Astrocyte of the cerebellum (primary cell): ENCODE measurements at places on chromosomes 3 and 15.

DNA sequence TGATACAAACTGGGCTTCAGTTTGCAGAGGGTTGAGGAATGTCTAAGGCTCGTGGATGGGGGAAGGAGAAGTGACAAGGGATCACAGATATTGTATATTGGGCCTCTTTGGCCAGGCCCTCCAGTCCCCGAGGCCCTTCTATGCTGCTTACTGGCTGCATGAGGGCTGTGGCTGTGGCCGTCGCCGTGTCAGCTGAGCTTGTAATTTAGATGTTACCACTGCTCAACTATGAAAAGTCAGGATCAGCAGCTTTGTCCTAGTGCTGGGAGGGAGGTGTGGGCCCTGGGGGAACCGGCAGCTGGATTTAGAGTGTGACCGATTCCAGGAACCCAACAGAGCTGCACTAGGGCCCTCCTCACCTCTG lies 51.6 kb downstream of the CACNA1D start:
- no peak for DNase-seq

GRCh38 chr3:64687781-64688604 lies at the start of gene ADAMTS9:
Gene ADAMTS9 (minus strand): TSS chr3:64688000. CDS start chr3:64687657, 343 bp downstream.
- DNase-seq: peak; percentile 31

DNA sequence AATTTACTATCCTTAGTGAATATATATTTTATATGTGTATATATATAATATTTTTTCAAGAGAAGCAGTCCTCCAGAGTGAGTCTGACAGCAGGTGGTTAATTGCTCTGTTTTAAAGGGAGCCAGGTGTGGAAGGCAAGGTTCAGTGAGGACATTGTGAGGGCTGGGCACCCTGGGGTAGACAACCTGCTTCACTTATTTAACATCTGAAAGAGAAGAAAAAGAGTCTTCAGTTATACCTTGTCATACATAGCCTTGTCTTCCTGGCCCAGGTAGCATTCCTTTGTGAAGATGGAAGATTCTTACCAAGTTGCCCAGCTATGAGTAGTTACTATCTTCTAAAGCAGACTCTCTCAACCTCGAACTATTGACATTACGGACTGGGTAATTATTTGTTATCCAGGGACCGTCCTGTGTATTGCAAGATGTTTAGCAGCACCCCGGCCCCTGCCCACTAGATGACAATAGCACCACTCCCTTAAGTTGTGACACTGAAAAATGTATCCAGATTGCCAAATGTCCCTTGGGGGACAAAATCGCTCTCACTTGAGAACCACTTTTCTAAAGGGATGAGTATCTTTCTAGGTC lies 336.0 kb upstream of the TRIM42 start:
- DNase-seq: no peak

DNA sequence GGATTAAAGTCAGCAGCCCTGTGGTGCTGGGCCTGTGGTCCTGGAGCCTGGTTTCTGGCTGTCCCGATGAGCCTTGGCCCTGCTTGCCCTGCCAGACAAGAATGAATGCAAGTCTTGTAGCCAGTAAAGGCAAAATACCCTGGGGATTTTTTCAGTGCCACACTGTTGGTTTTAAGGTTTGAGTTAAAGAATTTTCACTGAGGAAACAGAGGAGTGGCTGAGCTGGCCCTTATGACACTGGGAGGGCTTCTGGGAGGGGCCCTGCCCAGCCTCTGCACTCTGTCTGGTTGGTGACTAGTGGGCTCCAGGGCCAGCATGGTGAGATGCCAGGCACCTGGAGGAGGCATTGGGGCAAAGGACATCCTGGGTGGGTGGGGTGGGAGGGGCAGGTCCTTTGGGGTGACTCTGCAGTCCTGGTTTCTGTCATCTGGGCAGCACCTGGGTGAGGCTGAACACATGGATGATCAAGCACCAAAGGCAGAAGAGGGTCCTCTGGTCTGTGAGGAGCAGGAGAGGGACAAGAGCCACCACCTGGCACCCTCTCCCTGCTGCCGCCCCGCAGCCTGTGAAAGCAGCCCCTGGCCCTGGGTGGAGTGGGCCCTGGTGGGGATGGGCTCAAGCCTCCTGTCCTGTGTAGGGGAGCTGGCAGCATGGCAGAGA lies 12.5 kb upstream of the PLA2G4E start:
- no peak for DNase-seq

GRCh38 chr15:87357637-87358313 lies 898.8 kb downstream of the NTRK3 start:
- no peak for DNase-seq
